Activated CD8-positive, alpha-beta T cell treated with anti-CD3 and anti-CD28 coated beads, Interleukin-2, amount 10 ng/mL, durations not matched to agents 7 days and 5 days (primary cell): ENCODE measurements at places on chromosomes 12 and 14. TPM values are rescaled to one million over a fixed set of nuclear protein-coding genes. Genes with fewer than 3 reads are reported as not detected.

- H3K27me3 ChIP-seq, result peaks cover 20% of the 10 kb centered on the region
- no peak overlapping the region for H3K4me3 ChIP-seq
- no peak for DNase-seq
- H3K36me3 ChIP-seq, result no peaks in the 10 kb centered on the region
- no peak overlapping the region for H3K27ac ChIP-seq
Measured at GRCh38 chr14:51089278-51089677, 5.6 kb downstream of the TRIM9 start.

DNA sequence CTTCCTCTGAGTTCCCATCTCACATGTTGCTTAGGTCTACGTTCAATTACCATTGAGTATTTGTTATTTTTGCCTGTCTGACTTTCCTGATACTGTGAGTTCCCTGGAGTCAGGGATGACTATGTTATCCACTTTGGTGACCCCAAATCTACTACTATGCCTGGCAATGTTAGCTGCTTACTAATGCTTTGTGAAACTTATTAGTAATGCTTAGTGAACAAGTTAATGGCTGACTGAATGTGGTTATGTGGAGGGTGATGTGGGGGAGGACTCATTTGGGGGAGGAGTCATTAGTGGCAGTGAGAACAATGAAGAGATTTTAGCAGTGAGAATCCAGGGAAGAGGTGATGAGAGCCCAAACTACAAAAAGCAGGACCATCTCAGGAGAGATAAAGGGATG lies 121.6 kb downstream of the KTN1 start:
- no peaks in the 10 kb centered on the region for H3K27me3 ChIP-seq
- H3K27ac ChIP-seq, result no peak overlapping the region
- peaks cover 3% of the 10 kb centered on the region for H3K36me3 ChIP-seq
- no peak for DNase-seq
- no peak overlapping the region for H3K4me3 ChIP-seq
- no peaks in the 10 kb centered on the region for H3K4me1 ChIP-seq

TMEM253 gene
- total RNA-seq, result not detected

HCAR3 gene
- total RNA-seq, result not detected
